ENCODE measurements at places on chromosomes 12 and 14.

DNA sequence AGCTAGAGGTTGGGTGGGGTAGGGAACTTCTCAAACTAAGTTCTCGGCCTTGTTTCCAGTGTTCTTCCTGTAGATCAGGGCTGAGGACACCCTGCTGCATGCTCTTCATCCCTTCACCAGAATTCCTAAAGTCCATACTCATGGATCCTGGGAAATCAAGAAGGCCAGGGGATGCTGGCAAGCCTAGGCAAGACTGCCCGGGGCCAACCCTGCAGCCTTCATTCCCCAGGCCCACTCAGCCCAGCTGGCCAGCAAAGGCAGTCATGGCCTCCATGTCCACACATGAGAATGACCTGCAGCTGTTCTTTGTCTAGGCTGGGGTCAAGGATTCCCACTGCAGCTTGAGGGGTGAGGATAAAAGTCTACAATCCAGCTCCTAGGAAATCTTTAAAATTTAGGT lies 109.3 kb upstream of the ETV6 start:
- DNase-seq, result no peak

GRCh38 chr12:79174626-79175025 lies 310.1 kb downstream of the SYT1 start:
- DNase-seq, result no peak

DNA sequence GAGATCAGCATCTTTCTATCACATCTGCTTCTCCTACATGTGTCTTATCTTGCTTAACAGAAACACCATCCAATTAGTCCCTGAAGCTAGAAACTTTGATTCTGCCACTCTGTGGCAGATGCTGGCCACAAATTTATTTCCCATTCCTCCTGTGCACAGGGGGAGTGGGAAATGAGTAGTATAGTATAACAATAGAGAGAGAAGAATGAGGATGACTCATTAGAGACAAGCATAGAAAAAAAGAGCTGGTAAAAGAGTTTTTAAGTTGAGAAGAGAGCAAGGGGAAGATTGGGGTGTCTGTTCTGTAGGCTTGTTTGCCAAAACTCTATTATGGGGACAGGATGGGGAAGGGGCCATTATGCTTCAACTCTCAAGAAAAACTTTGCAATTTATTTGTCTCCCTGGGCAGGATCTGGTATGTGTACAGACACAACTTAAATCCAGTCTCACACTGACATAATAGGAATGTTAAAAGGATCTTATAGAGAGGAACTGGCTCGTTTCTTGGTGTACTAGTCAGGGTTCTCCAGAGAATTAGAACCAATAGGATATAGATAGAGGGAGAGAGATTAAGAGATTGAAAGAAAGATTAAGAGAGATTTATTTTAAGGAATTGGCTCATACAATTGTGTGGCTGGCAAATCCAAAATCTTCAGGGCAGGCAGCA lies 142.6 kb upstream of the CPSF6 start:
- no peak for DNase-seq

GRCh38 chr14:71354801-71355200 lies 447.5 kb downstream of the PCNX1 start:
- DNase-seq, result no peak

GRCh38 chr12:14694970-14695369 lies 1.4 kb downstream of the GUCY2C start:
- DNase-seq, result no peak

- DNase-seq, result peak; percentile 71
Observed at GRCh38 chr14:64337888-64338615, 43.9 kb upstream of the ESR2 start.

- DNase-seq, result no peak
Observed at GRCh38 chr14:70771781-70772212, 37.5 kb downstream of the MAP3K9 start.

- no peak for DNase-seq
Observed at GRCh38 chr12:26841085-26841484, 8.1 kb upstream of the ITPR2 start.

- DNase-seq, result peak; percentile 80
Observed at GRCh38 chr12:23949348-23950209, at the start of gene SOX5. Gene SOX5, minus strand, starts transcription at chr12:23949670. Its CDS starts 69 bp downstream, at chr12:23949601.

GRCh38 chr14:73237786-73238423 lies 599 bp downstream of the PAPLN start:
- no peak for DNase-seq

All from right cardiac atrium (tissue), 5 donors.